ENCODE measurements at places on chromosomes 4 and X.

DNA sequence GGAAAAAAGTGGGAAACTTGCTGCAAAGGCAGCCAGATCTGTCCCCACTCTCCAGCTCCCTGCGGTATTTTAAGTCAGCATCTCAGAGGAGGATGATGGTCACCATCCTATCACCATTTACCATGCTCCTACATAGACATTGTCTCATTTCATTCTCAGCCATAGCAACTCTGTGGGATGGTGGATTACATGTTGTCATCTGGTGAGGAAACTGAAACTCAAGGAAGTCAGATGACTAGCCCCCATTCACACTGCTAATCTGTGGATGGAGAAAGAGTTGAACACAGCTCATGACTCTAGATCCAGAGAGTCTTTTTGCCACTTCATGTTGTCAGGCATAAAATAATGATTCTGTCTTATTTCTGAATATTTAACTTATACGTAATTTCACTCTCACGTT lies 323.5 kb downstream of the PTTG2 start:
- no peak for DNase-seq

DNA sequence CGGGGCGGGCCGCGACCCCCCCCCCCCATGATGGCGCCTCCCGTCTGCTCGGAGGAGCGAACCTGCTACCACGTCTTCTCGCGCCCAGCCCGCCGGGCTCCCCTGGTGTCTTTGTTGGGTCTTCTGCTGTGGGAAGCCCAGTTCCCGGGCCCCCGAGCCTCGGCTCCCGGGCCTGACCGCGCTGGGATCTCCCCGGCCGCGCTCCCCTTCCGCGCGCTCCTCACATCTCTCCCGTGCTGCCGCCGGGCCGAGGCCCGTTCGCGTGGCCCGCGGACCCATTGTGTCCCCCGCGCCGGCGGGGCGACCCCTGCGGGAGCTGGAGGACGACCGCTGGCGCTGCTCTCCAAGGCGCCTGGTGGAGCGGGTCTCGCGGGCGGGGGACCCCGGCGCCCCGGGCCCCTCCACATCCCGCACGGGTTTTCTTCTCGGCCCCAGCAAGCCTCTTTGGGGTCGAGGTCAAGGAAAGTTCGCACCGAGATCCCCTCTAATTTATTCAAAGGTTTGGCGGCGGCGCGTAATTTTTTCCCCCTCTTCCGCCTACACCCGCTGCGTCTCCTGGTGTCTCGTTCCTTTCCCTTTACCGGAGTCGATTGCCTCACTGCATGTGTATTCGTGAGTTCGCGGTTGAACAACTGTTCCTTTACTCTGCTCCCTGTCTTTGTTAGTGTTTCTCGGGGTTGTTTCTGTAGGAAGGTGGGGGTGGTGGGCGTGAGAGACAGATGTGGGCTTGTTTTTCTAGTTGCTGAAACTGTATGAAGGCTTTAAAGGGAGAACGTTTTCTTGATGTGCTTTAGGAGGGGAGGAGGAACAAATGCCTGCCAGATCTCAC lies 770 bp downstream of the SMAD1 start:
- peak; percentile 17 for DNase-seq

- no peak for DNase-seq
These were observed 19.3 kb downstream of the DAPP1 start for GRCh38 chr4:99835942-99836341.

DNA sequence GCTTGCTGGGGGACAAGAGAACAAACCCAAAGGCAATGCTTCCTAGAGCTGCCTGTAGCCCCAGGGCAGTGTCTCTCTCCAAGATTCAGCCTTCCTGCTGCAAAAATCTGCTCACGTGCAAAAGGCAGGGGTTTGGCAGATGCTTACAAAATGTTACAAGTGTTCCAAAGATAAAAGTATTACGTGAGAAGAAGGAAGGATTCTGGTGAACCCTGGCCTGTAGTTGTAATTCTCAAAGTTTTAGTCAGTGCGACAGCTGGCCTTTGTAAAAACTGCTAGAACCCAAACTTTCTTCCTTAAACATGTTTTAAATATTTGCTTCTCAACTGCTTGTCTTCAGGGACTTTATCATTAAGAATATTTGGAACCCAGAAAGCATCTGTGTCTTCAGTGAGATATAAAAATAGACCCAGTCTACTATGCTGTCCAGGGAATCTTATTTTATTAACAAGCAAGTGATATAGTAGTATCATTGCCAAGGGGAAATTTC lies 232.3 kb downstream of the FRMPD4 start:
- no peak for DNase-seq

GRCh38 chr4:1326751-1327525 lies 20.1 kb upstream of the UVSSA start:
- DNase-seq = no peak

DNA sequence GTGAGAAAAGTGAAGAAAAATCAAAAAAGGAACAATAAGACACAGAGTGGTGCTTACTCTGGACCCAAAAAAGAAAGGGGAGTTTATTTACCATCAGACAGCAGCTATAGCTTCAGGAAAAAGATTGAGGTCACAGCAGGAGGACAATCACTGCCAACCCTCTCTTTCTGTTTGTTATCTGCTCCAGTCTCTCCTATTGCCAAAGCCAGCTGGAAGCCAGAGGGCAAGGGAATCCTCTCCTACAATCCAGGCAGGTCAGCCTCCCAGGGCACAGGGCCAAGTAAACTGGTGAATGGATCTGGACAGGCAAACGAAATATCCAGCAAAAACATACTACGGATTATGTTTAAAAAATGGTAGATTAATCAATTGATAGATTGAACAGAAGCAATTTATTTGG lies 306.9 kb upstream of the SLIT2 start:
- DNase-seq = no peak

DNA sequence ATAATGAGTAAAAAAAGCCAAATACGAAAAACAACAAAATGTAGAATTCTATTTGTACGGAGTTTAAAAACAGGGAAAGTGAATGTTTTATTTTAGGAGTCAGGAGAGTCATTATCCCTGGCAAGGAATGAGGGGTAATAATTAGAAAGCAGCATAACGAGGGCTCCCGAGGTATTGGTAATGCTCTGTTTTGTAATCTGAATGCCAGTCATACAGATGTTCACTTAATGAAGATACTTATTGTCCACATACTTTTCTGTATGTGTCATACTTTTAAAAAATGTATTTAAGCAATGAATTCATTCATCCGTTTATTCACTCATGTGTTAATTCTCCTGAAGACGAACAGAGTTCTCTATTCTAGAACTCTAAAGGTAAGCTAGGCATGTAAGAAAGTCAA lies 87.8 kb upstream of the BMP2K start:
- no peak for DNase-seq

DNA sequence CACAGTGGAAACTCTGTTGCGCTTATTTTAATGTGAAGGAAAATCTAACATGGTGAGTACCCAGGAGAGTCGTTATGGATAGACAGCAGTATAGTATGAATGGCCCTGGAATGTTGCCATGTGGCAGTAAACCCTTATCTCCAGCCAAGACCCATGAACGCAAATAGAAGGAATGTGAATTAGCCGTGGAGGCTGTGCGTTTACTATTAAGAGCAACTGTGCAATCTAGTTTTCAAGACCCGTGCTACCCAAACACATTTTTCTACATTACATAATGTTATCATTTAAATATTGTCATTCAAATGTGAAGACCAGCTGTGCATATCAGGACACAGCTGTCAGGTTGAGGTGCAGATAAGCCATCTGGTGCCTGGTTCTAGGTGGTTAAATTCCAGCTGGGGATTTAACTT lies 13.3 kb upstream of the AGA start:
- DNase-seq = no peak

DNA sequence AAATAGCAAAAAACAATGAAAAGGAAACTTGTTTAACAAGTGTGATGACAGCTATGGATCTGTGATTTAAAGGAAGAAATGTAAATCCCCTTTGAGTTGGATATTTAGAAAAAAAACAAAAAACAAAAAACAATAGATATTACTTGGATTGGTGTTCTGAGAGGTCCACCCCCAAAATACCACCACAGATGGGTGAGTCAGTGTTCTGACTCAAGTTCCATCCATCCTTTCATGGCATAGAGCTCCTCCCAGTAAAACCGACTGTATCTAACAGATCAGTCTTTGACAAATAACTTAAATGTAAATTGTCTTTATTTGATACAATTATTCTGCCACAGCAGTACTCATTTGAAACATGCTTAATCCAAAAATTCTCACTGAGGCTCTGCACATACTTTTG lies 27.4 kb downstream of the TMPRSS11B start:
- no peak for DNase-seq

DNA sequence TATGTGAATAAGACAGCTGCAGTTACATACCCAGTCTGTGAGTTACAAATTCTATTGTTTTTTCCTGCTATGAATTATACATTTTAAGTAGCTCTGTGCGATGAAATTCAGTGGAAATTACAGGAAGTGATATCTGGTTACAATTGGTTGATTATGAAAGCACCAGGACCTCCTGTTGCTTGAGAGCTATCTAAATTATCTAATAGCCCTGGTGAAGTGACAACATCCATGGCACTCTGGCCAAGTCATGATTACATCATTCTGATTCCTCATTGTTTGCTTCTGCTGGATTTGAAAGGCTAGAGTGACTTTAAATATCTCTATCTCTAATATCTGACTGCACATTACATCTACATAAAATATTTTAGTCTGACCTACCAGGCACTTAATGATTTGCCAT lies 515.0 kb downstream of the CFAP47 start:
- no peak for DNase-seq

- no peak for DNase-seq
These were observed 17.2 kb downstream of the GPR174 start for GRCh38 chrX:79161655-79162054.

- DNase-seq = peak; percentile 74
These were observed 745.6 kb upstream of the FAM241A start for GRCh38 chr4:111399623-111400022.

DNA sequence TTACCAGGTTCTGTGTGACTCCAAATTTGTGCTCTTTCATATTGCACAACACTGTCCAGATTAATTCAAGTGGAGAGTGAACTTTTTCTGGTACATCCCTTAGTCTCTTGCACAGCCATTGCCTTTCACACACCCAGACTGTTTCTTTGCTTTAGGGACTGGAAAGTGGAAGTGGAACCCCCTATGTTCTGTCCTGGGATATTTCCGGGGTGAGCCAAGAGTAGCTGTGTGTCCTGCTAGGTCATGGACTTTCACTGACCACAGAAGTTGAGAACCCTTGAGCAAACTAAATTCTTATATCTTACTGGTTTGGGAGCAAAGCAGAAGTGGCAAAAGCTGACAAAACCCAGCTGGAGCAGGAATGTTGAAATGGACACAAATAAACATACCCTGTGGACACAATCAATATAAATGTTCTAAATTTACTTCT lies 10.3 kb upstream of the VSIG4 start:
- DNase-seq = no peak

GRCh38 chrX:17710871-17711301 lies 26.4 kb upstream of the SCML1 start:
- DNase-seq = no peak

DNA sequence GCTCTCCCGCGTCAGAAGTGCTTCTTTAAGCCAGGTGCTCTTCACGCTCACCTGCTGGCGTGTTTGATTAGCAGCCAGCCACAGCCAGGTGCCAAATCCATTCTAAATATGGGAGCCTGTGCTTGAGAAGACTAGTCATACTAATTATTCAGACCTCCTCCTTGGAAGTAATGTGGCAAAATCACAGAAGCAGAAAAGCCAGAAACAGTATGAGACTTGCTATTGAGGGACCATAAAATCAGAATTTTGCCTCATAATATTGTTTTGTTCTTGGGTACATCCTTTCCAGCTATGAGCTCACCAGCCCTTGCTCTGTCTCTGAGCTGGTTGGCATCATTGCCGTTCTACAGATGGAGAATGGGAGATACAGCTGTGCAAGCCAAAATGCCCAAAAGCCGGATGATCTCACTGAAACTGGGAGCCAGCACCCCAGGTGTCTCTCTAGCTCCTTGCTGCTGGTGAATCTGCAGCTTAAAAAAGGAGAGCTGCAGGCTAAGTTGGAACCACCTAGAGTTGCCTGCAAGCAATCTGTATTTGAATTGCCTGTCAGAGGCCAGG lies 205.4 kb downstream of the SHROOM3 start:
- no peak for DNase-seq

DNA sequence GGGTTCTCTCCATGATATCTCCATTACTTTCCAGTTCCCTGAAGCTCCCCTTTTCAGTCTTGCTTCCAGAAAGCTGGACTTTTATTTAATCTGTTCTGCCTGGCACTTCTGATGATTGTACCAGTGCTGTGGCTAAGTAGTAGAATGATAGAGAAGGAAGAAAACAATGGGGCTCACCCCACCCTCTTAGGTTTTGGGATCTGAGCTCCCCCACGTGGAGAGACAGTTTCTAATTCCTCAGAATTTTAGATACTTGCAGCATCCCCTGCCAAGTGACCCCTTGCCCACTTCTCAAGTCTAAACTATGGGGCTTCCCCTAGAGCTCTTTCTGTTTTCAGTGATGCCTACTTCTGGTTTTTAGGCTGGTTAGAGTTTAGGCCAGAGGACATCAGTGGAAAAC lies 73.9 kb downstream of the GC start:
- DNase-seq = no peak

- no peak for DNase-seq
These were observed 381.5 kb upstream of the PRKX start for GRCh38 chrX:4094926-4095325.

DNA sequence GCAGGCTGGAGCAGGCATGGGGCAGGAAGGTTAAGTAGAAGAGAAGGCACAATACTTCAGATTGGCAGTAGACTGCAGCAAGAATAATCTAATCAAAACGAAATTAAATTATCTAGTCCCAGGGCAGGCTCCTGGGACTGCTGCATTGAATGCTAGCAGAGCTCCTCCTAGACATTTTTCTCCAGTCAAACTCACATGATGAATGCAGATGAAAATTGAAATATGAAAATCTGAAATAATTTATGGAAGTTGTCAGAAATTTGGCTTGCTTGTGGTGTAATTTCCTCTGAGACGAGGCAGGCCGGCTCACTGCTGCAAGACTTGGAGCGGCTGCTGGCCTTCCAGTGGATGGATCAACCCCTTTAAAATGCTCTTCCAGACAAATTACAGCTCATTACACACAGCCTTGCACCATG lies 78.0 kb upstream of the TMEM33 start:
- DNase-seq = no peak

DNA sequence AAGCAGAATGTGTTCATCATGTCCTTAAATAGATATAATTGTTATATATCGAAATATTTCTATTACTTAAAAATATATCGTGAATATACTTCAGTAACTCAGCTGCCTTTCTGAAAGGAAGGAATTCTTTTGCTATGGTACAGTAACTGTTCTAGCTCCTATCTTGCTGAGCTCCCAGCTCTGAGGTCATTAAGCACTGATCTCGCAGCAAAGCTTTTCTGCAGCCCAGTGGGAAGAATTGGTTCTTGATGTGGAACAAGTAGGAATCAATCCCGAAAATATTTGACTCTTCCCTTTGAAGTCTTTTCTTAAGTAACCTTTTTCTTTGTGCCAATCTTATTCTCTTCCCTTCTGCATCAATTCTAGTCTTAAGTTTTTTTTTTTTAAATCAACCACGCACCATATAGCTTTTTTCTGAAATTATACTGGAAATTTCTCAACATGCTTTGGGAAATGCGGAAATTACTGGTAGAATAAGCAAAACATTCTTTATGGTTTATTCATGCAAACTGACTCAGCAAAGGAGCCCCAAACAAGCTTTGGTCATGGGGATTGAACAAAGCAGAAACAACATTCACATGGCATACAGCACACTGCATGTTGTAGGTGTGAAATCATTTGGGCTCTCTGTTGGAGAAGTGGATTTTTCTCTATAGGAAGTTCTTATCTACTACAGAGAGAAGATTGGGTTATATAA lies 428.9 kb upstream of the GNPDA2 start:
- no peak for DNase-seq

All from NCI-H1694 (cell line).